Astrocyte (in vitro differentiated cells and primary cell): ENCODE measurements at places on chromosomes 16 and 17. TPM values are rescaled to one million over a fixed set of nuclear protein-coding genes. Genes with fewer than 3 reads are reported as not detected.

DNA sequence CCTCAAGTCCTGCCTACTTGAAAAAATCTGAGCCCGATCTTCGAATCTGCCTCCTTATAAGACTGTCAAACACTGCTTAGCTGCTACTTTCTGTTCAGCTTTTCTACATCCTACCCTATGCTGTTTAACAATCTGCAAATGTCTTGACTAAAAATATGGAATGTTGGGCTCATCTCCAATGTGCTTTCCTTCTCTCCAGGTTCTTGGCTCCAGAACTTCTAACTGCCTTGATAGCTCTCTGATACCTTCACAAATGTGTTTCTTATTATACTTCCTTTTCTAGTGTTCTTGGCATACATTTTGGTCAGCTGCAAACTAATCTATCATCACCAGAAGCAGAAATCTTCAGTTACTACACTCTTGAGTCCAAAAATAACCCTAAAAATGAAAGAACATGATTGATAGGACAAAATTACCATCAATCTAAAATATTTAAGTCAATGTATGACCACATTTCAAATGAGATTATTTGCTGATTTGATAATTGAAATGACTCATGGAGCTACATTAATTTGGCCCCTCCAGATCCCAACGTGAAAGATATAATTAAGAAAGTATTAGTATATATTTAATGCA, 372.3 kb upstream of the MON1B start:
- H3K27ac ChIP-seq = no peak overlapping the region
- H3K36me3 ChIP-seq = no peaks in the 10 kb centered on the region
- no peak for DNase-seq
- H3K27me3 ChIP-seq = no peaks in the 10 kb centered on the region
- no peaks in the 10 kb centered on the region for H3K4me1 ChIP-seq
- H3K4me3 ChIP-seq = no peak overlapping the region

GRCh38 chr17:51010173-51010675, 110.4 kb downstream of the SPAG9 start:
- no peaks in the 10 kb centered on the region for H3K27me3 ChIP-seq
- no peak for DNase-seq
- no peak overlapping the region for H3K27ac ChIP-seq
- H3K4me1 ChIP-seq = peaks cover 6% of the 10 kb centered on the region

The MSL1 gene
- total RNA-seq = 81.9 and 83.3 TPM in 2 replicates

The PMFBP1 gene
- total RNA-seq = 1.2 TPM in 2 replicates

- H3K27me3 ChIP-seq = peaks cover 8% of the 10 kb centered on the region
- no peak overlapping the region for H3K4me3 ChIP-seq
- H3K36me3 ChIP-seq = no peaks in the 10 kb centered on the region
- H3K27ac ChIP-seq = no peak overlapping the region
- no peak for DNase-seq
- no peaks in the 10 kb centered on the region for H3K4me1 ChIP-seq
These were observed 26.6 kb downstream of the TPSD1 start for GRCh38 chr16:1282324-1282973.

- peaks cover 4% of the 10 kb centered on the region for H3K27me3 ChIP-seq
- no peaks in the 10 kb centered on the region for H3K4me1 ChIP-seq
- DNase-seq = no peak
- H3K4me3 ChIP-seq = no peak overlapping the region
These were observed 41.5 kb upstream of the RPH3AL start for GRCh38 chr17:393806-394717.

DNA sequence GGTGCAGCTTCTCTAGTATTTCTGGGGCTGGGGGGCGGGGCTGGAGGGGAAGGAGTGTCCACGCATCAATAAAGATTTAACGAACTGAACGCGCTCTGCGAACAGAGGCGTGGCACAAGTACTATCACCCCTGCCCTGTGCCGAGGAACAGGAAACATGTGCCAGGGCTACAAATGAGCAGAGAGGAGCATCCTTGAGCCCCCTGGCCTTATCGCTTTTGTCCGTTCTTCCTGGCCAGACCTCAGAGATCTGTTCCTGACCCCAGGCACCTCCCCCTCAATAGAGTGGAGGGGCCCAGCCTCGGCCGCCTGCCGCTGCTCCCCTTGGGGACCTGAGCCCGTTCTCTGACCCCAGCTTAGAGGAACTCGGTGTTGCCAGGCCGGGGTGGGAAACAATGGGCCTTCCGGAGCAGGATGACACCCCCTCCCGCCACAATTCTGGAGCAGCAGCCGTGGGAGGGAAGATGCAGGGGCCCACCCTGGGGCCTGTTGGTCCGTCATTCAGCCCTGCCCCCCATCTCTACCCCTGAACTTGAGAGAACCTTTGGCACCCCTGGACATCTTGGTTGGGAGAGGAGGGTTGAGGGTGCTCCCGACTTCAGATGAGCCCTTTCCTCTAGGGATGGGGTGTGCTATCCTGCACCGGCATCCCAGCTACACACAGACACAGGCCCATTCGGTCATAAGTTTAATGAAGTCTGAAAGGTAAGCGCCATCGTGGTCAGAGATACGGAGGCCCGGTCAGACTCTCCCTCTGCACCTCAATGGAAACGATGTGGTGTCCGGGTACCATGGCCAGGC, 1.1 kb downstream of the NAA38 start:
- peaks cover 35% of the 10 kb centered on the region for H3K4me1 ChIP-seq
- H3K36me3 ChIP-seq = peaks cover 17% of the 10 kb centered on the region
- H3K27ac ChIP-seq = peak overlapping the region; percentile 93

- peaks cover 4% of the 10 kb centered on the region for H3K27me3 ChIP-seq
- no peak overlapping the region for H3K27ac ChIP-seq
- no peaks in the 10 kb centered on the region for H3K36me3 ChIP-seq
- H3K4me3 ChIP-seq = no peak overlapping the region
- no peak for DNase-seq
These were observed 20.0 kb upstream of the XPO6 start for GRCh38 chr16:28231763-28232162.
